Suppressor macrophage treated with lipopolysaccharide for 1 hour (primary cell): ENCODE measurements at places on chromosomes 13 and 19.

GRCh38 chr13:71540098-71540497 lies 326.9 kb downstream of the DACH1 start:
- DNase-seq: no peak

- no peak for DNase-seq
Observed at GRCh38 chr13:111267205-111267604, 53.2 kb upstream of the TEX29 start.

GRCh38 chr13:109093998-109094397 lies 464.6 kb downstream of the MYO16 start:
- no peak for DNase-seq

GRCh38 chr13:93872376-93872775 lies 607.1 kb downstream of the DCT start:
- DNase-seq: no peak

DNA sequence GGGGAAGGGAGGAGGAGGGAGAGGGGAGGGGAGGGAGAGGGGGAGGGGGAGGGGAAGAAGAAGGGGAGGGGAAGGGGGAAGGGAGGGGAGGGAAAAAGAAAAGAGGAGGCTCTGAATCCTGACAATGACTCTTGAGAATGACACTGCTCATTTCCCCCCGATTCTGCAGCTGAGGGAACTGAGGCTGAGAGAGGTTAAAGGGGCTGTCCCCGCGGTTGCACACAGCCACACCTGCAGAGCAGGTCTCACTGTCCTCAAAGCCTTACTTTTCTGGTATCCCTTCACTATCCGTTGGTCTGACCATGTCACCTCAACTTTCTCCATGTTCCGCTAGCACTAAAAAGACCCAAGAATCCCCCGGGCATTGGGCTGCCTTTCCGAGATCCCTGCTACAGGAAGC lies 35.4 kb downstream of the CYP4F2 start:
- DNase-seq: no peak

GRCh38 chr19:28290963-28291657 lies 921.8 kb downstream of the UQCRFS1 start:
- no peak for DNase-seq

GRCh38 chr19:41398598-41398997 lies 980 bp downstream of the BCKDHA start:
- DNase-seq: no peak

DNA sequence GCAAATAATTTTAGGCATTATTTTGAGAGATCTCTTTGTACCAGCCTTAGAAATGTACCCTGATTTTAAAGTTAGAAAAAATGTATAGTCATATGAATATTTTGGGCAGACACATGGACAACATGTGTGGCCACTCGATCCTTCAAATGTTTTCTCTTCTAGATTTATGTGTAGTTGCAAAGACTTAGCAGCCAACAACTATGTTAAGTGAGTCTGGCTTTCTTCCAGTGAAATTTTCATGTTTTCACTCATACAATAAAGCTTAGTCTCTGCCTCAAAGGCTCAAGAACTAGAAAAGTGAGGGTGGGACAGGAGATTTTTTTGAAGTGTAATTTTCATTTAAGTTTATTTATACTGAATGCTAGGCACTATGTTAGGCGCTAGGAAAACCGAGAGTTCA lies 207.7 kb upstream of the DACH1 start:
- DNase-seq: no peak

- no peak for DNase-seq
Observed at GRCh38 chr13:100789968-100790367, 115.4 kb upstream of the TMTC4 start.

DNA sequence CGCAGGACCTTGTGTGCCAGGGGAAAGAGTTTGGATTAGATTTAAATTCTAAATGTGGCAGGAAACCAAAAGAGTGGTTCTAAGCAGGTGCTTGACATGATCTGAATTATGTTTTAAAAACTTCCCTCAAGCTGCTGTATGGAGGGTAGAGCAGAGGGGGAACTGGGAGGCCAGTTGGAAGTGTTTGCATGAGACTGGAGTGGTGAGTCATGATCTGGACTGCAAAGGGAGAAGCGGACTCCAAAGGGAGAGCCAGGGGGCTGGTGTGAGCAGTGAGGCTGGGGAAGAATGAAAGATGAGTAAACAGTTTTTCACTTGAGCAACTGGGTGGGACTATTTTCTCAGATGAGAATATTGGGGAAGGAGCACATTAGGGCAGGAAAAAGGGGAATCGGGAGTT lies 206.1 kb downstream of the DNAJC15 start:
- DNase-seq: peak; percentile 72

DNA sequence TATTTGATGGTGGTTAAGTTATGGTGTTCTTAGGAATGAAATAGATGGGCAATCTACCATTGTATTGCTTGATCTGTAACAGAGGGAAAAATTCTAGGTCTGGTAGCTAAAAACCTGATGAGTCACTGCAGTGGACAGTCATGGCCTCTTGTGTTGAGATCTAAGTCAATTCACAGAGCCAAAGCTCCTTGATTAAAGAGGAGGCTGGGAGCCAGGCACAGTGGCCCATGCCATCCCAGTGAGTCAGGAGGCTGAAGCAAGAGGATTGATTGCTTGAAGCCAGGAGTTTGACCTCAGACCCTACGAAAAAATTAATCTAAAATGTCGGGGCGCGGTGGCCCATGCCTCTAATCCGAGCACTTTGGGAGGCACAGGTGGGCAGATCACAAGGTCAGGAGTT lies 67.1 kb upstream of the KPNA3 start:
- no peak for DNase-seq

GRCh38 chr19:8069096-8069973 lies 16.8 kb downstream of the CCL25 start:
- DNase-seq: peak; percentile 48

GRCh38 chr19:18020212-18021085 lies 12.5 kb downstream of the ARRDC2 start:
- DNase-seq: peak; percentile 71

DNA sequence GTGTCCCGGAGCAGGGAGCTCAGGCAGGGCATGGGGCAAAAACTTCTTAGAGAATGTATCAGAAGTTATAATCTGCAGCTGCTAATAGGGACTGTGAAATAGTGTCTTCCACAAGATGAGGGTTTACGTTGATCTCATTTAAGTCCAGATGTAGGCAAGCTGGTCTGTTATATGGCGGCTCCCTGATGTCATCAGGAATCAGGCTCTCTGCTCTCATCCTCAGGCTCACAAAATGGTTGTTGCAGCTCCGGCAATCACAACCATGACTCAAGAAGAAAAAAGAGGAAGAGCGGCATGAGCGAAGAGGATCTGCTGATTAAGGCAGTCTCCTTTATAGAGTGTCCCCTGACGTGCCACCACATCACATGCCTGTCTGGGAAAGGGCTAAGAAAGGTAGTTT lies 191.3 kb downstream of the KLF5 start:
- DNase-seq: peak; percentile 38

DNA sequence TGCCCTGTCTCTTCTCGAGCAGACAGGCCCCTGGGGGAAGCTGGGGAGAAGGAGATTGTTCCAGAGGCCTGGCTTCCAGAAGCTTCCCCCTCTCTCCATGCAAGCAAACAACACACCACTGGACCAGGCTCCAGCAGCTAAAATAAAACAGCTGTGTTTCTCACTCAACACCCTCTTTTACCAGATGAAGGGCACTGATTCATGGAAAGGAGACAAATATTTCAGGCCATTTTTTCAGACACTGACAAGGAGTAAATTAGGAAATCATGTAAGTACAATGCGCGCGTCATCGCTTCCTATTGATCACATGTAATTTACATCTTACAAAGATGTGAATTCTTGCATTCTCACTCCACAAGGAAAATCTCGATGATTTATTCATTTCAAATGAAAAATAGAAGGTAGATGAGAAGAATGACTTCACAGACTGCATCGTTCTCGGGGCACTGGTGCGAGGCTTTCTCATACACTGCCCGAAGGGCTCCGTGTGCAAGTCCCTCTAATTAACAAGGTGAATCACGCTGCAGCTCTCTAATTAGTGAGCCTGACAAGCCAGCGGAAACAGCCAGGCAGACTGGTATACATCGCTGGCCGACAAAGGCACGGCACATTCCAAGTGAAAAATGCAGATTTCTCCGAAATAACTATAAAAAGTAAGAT lies 153.6 kb downstream of the KCTD15 start:
- DNase-seq: no peak

- DNase-seq: no peak
Observed at GRCh38 chr19:55481794-55482155, 3.2 kb upstream of the NAT14 start.

- DNase-seq: no peak
Observed at GRCh38 chr19:45593520-45593919, 8.5 kb downstream of the GPR4 start.

DNA sequence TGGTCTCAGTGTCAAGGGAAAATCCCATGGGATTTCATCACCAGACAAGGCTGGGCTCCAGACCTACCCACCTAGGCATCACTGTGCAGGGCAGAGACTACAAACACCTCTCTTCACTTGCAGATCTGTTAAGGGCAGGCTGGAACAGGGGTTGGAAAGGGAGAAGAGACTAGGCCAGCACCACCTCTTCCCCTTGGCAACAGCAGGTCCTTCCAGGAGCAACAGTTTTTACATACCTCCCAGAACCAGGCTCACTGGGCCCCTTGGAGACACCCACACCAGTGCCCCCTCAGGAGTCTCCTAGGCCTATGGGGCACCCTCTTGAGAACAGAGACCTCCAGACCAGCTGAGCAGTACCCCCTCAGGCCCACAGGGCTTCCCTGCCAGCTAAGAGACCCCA lies 2.5 kb upstream of the UBE2M start:
- no peak for DNase-seq

DNA sequence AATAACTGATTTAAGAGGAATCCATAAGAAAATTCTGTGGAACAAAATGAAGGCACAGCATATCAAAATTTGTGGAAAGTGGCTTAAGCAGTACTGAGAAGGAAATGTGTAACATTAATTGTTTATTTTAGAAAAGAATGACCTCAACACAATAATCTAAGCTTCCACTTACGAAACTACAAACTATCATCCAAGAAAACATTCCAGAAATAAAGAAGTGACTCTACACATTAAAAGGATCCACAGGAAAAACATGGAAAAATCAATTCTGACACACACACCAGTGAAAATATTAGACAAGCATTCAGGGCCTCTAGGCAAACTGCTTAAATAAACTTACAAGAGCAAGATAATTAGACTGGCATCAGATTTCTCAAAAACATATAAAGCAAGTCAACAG lies 14.0 kb downstream of the EXOSC8 start:
- DNase-seq: no peak

DNA sequence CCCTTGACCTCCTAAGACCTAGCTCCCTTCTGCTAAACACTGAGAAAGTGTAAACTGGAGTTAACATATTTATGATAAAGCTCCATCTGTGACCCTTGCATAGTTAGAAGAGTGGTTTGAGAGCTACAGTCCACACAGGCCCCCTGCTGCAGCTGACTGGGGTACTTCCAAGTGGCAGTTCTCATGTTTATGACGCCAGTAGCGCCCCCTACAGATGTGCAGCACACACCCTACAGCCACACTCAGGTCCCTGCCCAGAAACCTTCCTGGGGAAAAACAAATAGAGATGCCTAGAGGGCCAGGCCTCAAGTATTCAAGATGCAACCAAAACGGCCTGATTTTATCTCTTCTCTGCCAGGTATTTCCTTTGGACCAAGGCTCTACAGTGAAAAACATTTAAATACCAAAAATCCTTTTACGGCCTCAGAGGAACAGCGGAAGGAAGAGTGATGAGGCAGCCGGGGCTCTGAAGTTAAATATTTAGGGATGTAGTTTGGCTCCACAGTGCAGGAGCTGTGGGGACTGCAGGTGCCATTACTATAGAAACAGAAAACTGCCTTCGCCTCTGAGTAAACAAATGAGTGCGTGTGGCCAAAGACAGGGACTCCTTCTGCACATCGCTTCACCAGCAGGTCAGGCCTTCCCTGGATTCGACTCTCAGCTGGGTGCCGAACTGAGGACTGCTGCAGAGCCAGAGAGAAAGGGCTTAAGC lies 553.1 kb downstream of the EFNB2 start:
- no peak for DNase-seq
